Activated T-cell treated with anti-CD3 and anti-CD28 coated beads for 1 hour (primary cell): ENCODE measurements at places on chromosomes 13 and 19.
A peak's percentile ranks its signal among the peaks of the same experiment; 100 is the strongest.

GRCh38 chr13:40252241-40252640 is 414.2 kb downstream of the FOXO1 start:
- DNase-seq, result no peak

- no peak for DNase-seq
These were observed 504 bp upstream of the VWA8 start for GRCh38 chr13:41961466-41961760.

DNA sequence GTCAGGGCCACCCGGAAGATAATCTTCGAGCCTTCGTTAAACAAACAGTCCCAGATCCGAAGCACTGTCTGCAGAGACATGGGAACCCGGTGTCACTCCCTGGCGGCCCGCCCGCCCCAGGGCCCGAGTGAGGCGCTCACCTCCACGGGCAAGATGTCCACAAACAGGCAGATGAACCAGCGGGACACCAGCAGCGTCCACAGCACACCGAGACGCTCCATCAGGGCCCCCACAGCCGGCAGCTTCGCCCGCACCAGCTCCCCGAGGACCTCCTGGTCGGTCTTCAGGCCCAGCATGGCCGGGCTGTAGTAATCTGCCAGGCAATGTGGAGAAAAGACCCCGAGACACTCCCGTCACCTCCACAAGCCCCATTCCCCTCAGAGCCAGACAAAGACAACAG is 28.7 kb downstream of the LAMP1 start:
- no peak for DNase-seq

DNA sequence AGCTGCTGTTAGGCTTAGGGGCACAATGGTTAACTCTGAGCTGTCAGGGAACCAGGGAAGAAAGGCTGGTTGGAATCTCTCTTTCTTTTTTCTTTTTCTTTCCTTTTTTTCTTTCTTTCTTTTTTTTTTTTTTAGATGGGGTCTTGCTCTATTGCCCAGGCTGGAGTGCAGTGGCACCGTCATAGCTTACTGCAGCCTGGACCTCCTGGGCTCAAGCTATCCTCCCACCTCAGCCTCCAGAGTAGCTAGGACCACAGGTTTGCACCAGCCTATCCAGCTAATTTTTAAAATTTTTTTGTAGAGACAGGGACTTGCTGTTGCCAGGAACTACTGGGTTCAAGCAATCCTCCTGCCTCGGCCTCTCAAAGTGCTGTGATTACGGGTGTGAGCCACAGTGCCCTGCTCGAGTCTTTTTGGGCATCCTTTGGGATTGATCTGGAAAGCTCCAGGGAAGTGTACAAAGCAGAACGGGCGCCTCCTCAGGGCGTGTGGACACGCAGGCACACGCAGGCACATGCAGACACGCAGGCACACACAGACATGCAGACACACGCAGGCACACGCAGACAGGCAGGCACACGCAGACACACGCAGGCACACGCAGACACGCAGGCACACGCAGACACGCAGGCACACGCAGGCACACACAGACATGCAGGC is 99.2 kb downstream of the GADD45B start:
- no peak for DNase-seq

- DNase-seq, result no peak
These were observed 22.2 kb upstream of the SPRYD7 start for GRCh38 chr13:49958321-49958720.

- DNase-seq, result no peak
These were observed 843 bp downstream of the ZNF610 start for GRCh38 chr19:52336791-52337381.

GRCh38 chr13:39259371-39260140 is 221.3 kb downstream of the NHLRC3 start:
- DNase-seq, result no peak

GRCh38 chr13:67136157-67136556 is 94.0 kb downstream of the PCDH9 start:
- DNase-seq, result no peak

DNA sequence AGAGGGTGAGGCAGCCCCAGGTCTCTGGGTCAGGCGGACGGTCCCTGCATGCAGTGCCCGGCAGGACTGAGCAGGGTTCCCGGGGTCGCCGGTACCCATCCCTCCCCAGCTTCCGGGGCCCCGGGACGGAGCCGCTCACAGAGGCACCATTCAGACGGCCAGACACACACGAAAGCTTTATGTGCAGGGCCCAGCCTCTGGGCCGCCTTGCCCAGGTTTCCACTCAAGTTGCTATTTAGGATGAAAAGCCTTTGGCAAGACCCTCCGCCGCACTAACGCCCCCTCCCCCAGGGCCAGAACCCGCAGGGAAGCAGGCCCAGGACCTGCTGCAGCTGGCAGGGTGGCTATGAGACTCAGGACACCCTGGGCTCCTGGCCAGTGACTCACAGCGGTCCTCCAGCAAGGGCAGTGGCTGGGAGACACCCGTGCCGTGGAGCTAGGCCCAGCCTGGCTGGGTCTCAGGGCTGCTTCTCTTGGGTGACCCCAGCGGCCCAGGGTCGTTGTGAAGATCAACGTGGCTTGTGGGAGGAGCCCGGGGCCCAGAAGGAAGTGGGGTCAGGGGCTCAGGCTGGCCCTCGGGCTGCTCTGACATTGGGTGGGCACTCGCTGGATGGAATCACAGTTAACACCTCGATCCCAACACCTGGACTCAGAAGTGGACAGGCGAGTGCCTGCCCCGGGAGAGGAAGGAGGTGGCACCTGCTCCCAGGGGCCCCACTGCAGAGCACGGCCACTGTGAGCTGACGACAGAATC is 4.8 kb downstream of the C19orf25 start:
- DNase-seq, result no peak

GRCh38 chr13:84574851-84575250 is 692.6 kb upstream of the SLITRK1 start:
- DNase-seq, result no peak

GRCh38 chr19:15197942-15198341 is 2.9 kb downstream of the NOTCH3 start:
- DNase-seq, result no peak

DNA sequence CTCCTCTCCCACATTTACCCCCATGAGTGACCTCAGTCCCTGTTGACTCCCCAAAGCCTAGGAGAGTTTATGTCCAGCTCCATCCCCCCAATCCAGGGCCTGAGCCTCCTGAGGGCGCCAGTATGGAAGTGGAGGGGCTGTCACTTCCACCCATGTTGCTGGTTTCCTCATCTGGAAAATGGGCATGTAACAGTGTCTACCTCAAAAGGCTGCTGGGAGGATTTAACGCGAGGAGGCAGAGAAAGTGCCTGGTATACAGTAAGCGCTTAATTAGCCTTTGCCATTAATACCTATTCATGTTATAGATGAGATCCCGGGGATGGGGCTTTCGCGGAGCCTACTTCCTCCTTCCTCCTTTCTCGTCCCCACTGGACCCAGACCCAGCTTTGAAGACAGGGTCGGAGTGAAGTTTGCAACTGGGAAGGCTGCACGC is 476 bp downstream of the TYK2 start:
- no peak for DNase-seq

DNA sequence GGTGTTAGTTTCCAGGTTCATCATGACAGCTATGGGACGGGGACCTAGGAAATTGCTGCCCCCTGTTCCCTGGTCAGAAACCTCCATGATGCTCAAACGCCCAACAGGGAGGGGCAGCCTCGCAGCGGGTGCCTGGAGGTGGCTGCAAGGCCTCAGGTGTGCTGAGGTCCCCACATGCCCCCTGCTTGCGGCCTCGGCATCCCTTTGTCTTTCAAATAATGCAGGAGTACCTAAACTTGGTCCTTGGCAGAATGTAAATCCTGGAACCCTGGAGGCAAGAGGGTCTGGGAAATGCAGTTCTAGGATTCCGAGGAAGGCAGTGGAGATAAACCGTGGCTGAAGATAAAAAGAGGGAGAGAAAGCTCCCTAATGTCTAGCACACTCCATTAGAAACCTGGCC is 52.4 kb downstream of the SKA3 start:
- DNase-seq, result no peak

DNA sequence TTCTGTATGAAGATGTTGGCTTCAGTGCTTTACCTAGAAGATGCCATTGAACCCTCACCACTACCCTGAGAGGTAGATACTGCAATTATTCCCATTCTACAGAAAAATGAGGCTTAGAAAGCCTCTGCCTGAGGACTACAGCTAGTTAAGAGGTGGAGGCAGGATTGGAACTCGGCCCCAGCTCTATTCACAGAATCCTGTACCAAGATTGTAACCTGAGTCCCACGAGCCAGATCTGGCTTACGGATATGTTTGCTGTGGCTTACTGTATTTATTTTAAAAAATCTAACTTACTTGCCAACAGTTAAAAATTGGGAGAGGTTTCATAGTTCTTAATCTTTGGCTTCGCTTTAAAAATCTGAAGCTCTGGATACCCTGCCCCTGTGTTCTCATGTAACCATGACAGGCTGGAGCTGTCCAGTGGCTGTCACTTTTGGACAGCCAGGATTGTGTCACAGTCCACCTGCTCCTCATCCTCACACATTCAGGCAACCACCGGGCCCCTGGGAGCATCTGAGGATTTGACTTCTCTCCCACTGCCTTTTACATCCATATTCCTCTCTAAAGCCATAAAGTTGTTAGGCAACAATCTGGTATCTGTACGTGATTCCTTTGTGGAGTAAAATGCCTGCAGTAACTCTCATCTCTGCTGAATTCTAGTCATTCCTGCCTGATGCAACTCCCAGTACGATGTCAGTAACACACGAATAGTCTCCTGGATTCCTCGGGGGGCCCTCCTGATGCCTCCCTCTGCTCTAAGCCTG is 160.8 kb upstream of the SERP2 start:
- DNase-seq, result no peak

DNA sequence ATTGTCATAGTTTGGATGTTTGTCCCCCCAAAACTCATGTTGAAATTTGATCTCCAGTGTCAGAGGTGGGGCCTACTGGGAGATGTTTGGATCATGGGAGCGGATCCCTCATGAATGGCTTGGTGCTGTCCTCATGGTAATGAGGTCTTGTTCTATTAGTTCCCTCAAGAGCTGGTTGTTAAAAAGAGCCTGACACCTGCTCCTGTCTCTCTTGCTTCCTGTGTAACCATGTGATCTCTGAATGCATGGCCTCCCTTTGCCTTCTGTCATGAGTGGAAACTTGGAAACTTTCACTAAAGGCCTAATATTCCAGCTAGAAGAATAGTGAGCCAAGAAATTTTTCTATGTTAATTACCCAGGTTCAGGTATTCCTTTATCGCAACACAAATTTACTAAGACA is 311.4 kb upstream of the ATXN8OS start:
- no peak for DNase-seq

GRCh38 chr13:65154661-65155447 is 2075.3 kb downstream of the PCDH9 start:
- no peak for DNase-seq

- DNase-seq, result peak; percentile 4
These were observed 160.4 kb upstream of the SGCG start for GRCh38 chr13:23020246-23020843.

- DNase-seq, result no peak
These were observed 17.4 kb upstream of the ATXN8OS start for GRCh38 chr13:70090036-70090723.

- DNase-seq, result no peak
These were observed 34.4 kb downstream of the DHRS12 start for GRCh38 chr13:51769455-51770127.

- DNase-seq, result no peak
These were observed 46.7 kb upstream of the POSTN start for GRCh38 chr13:37645181-37645740.

GRCh38 chr13:28321756-28322155 is 173.2 kb downstream of the FLT1 start:
- no peak for DNase-seq

DNA sequence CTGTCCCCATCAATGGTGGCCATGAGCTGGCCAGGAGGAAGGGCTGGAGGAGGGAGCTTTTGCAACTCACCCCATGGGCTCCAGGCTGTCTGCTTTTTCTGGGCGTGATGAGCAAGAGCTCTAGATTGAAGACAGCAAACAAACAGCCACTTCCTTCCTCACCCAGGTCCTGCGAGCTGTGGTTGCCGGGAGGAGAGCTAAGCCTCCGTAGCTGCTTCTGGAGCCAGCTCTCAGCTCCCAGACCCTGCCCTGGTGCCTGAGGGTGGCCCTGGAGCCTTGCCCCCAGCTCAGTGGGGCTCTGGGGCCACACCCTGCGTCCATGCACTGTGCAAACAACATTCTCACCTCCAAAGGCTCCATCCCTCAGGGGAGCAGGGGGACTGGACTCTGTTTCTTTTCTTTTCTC is 6.2 kb downstream of the MYO1F start:
- peak; percentile 47 for DNase-seq

GRCh38 chr13:76816394-76816793 is 69.8 kb downstream of the KCTD12 start:
- DNase-seq, result no peak

DNA sequence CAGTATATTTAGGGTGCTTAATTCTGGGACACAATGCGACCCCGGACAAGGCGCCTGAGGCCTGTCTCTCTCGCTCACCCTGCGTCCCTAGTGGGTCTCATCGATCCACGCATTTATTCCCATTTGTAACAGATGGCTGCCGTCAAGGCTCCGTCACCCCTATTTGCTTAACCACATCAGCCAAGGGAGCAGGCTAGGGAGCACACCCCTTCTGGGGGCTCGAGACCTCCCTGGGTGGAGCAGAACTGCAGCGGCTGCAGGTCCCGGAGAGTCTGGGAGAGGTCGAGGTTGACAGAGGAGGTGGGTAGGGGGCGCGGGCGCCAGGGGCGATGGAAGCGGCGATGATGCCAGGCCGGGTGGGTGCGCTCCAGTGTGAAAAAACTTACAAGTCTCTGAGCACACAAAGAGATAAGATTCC is 507 bp downstream of the ALG5 start:
- peak; percentile 4 for DNase-seq

- no peak for DNase-seq
These were observed 12.3 kb downstream of the ZNF575 start for GRCh38 chr19:43545276-43545675.

- DNase-seq, result no peak
These were observed 31.3 kb upstream of the PEPD start for GRCh38 chr19:33552928-33553279.

DNA sequence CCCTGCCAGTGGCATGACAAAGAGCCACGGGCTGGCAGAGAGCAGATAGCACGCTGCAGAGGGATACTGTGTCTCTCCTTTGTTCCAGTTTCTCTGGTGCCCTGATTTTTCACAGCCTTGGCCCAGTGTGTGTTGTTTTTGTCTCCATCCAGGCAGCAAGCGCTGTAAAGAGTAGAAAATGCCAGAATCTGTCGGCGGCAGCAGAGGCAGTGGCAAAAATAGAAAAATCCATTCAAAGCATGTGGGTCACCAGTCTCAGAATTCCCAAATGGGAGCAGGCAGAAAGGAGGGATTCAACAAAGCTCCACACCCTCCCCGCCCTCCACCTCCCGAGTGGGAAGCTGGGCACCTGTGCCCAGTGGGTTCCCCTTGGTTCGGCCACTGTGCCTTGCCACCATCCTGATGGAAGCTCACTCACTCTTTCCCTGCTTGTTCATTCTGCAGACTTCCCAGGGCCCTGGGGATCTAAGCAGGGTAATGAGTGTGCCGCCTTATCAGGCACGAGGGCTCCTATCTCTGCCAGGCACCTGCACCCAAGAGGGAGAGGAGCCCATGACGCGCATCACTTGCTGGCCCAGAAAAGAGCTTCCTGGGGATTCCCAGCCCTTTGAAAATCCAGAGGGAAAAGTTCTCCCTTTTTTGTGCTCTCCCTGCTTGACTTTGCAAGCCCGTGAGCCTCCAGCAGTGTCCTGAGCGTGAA is 416.9 kb downstream of the IRS2 start:
- no peak for DNase-seq
